ENCODE measurements at places on chromosomes 6 and 20. TPM values are rescaled to one million over a fixed set of nuclear protein-coding genes. Genes with fewer than 3 reads are reported as not detected.
A peak's percentile ranks its signal among the peaks of the same experiment; 100 is the strongest.

GRCh38 chr6:168034537-168034936 is 37.1 kb downstream of the KIF25 start:
- no peak overlapping the region for H3K27ac ChIP-seq
- no peak overlapping the region for H3K4me3 ChIP-seq

- no peaks in the 10 kb centered on the region for H3K27me3 ChIP-seq
- no peak overlapping the region for H3K4me3 ChIP-seq
- no peaks in the 10 kb centered on the region for H3K36me3 ChIP-seq
- no peak overlapping the region for H3K27ac ChIP-seq
These were observed 38.4 kb downstream of the BMP5 start for GRCh38 chr6:55836945-55837344.

- no peak overlapping the region for H3K27ac ChIP-seq
- no peak overlapping the region for H3K4me3 ChIP-seq
- H3K4me1 ChIP-seq = peaks cover 5% of the 10 kb centered on the region
These were observed 211.7 kb upstream of the CST7 start for GRCh38 chr20:24737212-24737850.

- DNase-seq = no peak
- peaks cover 33% of the 10 kb centered on the region for H3K4me1 ChIP-seq
- no peak overlapping the region for H3K27ac ChIP-seq
- no peak overlapping the region for H3K4me3 ChIP-seq
- H3K27me3 ChIP-seq = no peaks in the 10 kb centered on the region
These were observed 1.8 kb downstream of the WDR46 start for GRCh38 chr6:33286946-33287914.

DNA sequence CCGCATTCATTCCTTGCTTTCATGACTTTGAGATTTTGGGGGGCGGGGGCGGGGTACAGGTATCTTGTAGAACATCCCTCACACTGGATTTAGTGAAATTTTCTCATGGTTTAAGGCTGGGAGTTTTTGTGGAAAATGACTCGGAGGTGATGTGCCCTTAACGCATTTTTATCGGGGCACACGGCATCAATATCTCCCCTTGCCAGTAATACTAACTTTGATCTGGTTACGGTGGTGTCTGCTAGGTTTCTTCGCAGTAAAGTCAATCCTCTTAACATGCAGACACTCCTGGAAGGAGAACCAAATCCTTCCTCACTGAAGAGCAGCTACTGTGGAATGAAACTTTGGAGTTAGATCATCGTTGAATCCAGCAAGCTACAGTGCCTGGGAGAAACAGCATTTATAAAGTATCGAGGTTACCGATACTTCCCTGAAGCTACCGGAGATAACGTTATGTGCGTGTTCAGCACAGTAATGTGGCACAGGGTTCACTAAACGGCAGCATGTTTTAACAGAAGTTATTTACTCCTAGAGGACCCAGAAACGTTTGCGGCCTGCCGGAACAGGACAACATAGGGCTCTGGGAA is 1.2 kb upstream of the DYNLRB1 start:
- H3K36me3 ChIP-seq = no peaks in the 10 kb centered on the region
- DNase-seq = no peak
- H3K27ac ChIP-seq = peak overlapping the region; percentile 72
- H3K4me3 ChIP-seq = peak overlapping the region; percentile 92
- peaks cover 20% of the 10 kb centered on the region for H3K4me1 ChIP-seq

METTL24 gene
- total RNA-seq = 0.30 TPM

NKX2-2 gene
- total RNA-seq = not detected

GPRC6A gene
- total RNA-seq = not detected
